ENCODE measurements at places on chromosomes 3 and 15. TPM values are rescaled to one million over a fixed set of nuclear protein-coding genes. Genes with fewer than 3 reads are reported as not detected.

The INSYN1 gene
- polyA plus RNA-seq: 11.9 TPM

The TM4SF18 gene
- 7.0 TPM for polyA plus RNA-seq

The IL1RAP gene
- 3.2 TPM for polyA plus RNA-seq

The ARRDC4 gene
- 16.9 TPM for polyA plus RNA-seq

The KNL1 gene
- 0.77 TPM for polyA plus RNA-seq

The TMEM212 gene
- not detected for polyA plus RNA-seq

The EBLN2 gene
- polyA plus RNA-seq: 1.8 TPM

All from ovary (tissue), 10 donors.